NCI-H345 (cell line): ENCODE measurements at places on chromosomes 11 and 22.

DNA sequence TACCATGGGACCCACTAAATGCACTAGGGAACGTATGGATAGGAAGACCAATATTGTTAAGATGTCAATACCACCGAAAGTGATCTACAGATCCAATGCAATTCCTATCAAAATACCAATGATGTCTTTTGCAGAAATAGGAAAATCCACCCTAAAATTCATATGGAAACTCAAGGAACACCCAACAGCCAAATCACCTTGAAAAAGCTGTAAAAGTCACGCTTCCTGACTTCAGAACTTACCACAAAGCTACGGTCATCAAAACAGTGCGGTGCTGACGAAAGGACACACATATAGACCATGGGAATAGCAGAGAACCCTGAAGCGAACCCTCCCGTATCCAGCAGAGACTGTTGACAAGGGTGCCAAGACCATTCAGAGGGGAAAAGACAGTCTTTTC is 20.5 kb downstream of the BRD1 start:
- no peak for DNase-seq

- no peak for DNase-seq
Observed at GRCh38 chr11:132646890-132647289, 885.4 kb downstream of the OPCML start.

- DNase-seq = no peak
Observed at GRCh38 chr22:46602025-46602424, 18.2 kb upstream of the GRAMD4 start.

GRCh38 chr11:20025332-20025840 is 134.9 kb downstream of the DBX1 start:
- DNase-seq = no peak

GRCh38 chr11:132987936-132988335 is 544.4 kb downstream of the OPCML start:
- DNase-seq = no peak

- DNase-seq = no peak
Observed at GRCh38 chr11:65002706-65003105, 5.9 kb upstream of the BATF2 start.

DNA sequence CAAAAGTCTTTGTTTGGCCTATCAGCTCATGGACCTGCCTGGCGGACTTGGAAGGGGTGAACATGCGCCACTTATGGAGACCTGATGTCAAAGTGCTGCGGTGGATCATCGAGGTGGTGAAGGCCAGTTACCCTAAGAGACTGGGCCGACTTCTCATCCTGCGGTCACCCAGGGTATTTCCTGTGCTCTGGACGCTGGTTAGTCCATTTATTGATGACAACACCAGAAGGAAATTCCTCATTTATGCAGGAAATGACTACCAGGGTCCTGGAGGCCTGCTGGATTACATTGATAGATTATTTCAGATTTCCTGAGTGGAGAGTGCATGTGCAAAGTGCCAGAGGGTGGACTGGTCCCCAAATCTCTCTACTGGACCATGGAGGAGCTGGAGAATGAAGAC is 17.9 kb downstream of the ALKBH3 start:
- no peak for DNase-seq

GRCh38 chr22:45925811-45926351 is 51.1 kb downstream of the WNT7B start:
- DNase-seq = no peak

DNA sequence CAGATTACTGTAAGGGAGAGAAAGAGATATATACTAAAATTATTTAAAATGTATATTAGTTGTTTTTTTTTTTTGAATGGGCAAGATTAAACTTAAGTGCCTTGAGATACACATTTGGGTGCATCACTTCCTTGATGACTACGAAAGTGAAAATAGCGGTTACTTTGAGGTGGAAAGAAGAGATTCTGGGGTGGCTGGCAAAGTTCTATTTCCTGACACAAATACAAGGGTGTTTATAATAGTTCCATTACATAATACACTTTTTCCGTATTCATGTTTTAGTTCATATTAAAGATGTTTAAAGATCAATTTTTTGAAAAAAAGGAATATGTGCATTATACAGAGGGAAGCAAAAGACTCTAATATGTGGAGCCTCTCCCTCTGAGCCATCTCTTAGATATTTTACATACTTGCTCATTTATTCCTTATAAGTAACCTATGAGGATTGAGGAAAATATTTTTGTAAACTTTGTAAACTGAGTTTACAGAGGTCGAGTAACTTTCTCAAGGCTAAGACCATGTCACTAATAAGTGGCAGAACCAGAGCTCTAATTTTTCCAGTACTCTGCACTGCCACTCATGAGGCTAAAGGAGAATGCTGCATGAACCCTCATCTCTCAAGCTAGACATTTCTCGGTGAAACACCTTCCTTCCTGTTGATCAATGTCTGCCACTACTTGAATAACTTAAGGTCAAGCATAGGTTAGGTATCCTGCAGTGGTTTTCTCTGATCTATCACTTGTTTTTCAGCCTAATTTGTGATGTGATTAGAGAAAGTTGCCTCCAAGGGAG is 58.6 kb downstream of the DDIAS start:
- no peak for DNase-seq

- DNase-seq = no peak
Observed at GRCh38 chr11:61948505-61948904, 1.6 kb upstream of the BEST1 start.

- no peak for DNase-seq
Observed at GRCh38 chr22:27560781-27561180, 240.8 kb downstream of the MN1 start.

DNA sequence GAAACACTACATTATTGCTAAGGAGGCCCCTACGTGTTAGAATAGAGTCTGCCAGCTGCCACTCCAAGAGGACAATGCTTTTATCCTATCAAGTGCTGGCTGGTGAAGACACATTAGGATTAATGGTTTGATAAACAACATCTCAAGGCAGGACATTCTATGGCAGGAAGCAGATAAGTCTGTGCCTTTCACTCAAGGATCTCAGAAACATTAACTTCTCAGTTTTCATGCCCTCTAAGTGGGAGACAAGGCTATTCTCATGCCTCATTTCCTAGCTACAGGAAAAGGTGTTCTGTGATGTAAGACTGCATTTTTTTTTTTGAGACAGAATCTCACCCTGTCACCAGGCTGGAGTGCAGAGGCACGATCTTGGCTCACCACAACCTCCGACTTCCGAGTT is 23.5 kb upstream of the TIMP3 start:
- no peak for DNase-seq

DNA sequence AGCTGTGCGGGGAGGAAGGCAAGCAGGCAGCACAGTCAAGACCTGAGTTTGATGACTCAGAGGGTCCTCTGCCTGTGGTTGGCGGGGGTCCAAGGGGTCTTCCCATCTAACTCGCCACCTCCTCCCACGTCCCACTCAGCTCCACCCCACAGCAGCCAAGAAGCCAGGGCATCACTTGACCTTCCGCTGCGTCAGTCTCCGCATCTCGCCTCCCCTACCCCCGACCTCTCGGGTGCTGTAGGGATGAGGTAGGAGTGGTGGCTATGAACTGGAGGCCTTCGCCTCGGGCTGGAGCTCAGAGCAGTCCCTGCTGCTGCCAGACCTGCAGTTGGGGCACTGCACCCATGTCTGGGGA is 90.6 kb downstream of the CDKN1C start:
- no peak for DNase-seq

DNA sequence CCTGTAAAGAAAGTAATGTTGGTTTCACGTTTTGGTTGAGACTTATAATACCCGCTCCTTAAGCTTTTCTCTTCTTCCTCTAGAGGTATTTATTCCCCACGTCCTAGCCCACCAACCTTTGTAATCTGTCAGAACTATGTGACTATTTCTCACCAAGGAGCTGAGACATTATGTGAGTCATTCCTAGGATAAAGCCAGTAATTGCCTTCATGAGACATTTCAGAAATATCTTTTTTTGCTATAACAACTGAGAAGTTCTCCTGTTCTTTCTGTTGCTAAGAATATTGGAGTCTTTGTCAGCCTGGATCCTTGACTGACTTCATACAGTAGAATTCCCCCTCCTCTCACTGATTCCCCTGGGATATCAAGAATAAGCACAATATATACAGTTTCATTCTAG is 1497.0 kb upstream of the TENM4 start:
- no peak for DNase-seq

DNA sequence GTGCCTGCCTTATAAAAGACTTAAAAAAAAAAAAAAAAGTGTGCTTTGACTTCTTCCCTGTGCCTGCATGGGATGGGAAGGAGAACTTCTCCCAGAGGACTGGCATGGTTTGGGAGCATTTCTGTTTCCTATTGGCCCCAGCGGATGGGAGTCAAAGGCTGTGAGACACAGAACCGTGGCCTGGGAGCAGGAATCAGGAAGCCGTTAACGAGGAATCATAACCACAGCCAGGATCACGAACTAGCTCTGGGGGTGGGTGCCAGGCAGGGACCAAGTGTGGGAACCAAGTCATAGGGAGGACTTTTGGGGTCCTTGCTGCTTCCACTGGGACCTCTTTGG is 526 bp downstream of the C1QTNF6 start:
- no peak for DNase-seq

DNA sequence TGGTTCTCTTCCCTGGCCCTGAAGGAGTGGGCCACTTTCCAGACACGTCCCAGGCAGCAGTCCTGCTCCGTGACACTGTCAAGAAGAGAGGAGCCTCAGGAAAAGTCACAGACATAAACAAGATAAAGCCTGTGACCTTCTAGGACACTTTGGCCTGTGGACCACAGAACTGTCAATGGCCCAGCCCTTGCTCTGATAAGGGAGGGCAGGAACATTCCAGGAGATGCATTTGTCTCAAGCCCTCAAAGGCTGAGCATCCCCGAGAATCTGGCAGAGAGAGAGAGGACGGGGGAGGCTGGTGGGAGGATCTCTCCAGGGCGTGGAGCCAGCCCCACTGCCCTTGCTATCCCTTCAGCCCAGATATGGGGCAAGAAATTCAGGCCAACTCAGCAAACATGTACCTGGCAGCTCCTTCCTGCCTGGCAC is 476.4 kb downstream of the INSC start:
- no peak for DNase-seq

- DNase-seq = peak; percentile 20
Observed at GRCh38 chr11:92101920-92102319, 122.7 kb upstream of the FAT3 start.

GRCh38 chr11:85810521-85810870 is 445 bp downstream of the SYTL2 start:
- no peak for DNase-seq

DNA sequence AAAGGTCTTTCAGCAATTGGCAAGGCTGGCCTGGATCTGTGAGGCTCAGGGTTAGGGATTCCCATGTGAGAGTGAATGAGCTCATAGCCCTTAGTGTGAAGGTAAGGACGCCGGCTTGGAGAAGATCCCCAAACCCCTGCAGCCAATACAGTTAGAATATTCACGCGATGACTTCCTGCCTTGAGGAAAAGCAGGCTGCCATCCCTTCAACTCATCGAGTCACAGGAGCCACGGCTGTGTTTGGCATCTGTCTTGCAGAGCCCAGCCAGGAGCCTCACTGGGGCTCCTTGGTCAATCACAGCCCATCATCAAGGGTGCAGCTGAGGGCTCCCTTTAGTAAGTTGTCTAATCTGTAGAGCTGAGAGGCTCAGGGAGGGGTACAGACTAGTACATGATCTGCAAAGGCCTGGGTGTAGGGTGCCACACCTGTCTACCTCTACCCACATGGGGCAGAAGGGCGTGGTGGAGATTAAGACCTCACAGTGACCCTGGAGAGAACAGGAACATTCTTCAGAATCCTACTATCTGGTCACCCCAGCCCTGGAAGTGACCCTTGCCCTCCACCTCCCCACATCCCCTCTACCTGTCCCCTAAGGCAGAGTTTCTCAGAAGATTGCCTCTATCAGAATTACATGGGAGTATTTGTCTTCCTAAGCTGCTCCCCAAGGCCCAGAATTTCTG is 18.5 kb downstream of the IL10RA start:
- DNase-seq = no peak

DNA sequence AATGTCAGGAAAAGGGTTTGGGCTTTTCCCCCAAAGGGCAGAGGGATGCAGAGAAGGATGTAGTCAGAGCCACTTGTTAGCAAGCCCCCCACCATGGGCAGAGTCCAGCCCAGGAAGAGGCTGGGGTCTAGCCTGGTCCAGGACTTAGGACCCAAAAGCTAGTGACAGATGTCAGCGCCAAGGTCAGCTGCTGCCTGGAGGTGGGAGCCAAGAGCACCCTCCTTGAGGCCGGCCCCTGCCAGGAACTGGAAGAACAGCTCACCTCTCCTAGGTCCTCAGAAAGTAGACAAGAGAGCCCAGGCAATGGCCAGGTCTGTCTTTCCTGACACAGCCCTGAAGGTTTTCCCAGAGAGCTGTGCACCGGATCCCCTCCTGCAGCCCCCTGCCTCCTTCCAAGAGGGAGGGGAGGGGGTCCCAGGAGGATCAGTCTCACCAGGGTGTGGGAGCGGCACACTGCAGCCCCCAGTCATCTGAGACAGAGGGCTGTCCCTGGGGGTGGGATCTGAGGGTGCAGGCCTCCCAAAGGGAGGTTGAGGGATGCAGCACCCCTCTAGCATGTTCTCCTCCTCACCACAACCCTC is 14.6 kb upstream of the ARHGEF17 start:
- DNase-seq = no peak

- DNase-seq = peak; percentile 14
Observed at GRCh38 chr11:13776134-13776815, 107.8 kb downstream of the FAR1 start.

DNA sequence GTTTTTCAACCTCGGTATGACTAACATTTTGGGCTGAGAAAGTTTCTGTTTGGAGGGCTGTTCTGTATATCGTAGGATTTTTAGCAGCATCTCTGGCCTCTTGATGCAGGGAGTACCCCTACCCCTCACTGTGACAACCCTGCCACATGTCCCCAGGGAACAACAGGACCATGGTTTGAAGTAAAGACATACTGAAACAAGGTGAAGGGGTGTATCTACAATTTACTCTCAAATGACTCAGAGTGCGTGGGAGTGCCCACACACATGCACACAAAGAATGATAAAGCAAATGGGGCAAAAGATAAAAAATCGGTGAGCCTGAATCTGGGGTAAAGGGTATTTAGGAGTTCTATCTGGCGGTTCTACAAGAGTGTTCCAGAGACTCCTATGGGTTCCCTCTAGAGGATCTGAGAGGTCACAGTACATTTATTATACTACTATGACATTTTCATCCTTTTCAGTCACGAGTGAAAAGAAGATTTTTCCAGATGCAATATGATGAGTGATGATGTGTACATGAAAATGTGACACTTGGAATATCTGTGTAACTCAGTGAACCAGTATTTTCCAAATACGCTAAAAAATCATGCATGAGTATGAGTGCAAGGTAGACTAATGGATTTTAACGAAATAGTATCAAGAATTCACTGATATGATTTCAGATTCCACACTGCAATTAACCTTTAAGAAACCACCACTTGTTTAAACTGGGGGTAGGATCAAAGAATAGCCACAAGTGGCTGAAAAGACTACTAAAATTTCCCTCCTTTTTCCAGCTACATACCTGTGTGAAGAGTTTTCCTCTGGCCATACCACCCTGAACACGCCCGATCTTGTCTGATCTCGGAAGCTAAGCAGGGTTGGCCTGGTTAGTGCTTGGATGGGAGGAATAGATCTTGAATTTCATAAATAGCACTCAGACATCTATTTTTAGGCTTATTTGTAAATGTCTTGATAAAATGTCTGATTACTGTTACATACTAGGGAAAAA is 56.3 kb upstream of the YPEL1 start:
- no peak for DNase-seq
